ENCODE measurements at places on chromosomes 12 and 14.

DNA sequence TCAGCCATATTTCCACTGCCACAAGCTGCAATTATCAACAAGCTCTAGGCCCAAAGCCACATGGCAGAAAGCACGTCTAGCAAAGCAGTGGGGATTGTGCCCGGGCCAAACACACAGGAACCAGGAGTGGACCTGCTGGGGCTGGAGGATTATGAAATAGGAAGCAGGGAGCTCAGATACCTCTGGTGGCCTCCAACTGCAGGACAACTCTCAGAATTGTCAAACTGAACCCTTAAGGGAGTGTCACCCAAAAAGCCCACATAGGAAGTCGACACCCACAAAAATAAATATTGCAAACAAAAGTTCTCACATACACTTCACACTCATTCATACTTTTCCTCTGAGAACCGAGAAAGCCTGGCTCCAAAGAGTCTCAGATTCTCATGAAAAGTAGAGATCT lies 26.1 kb downstream of the KCTD10 start:
- H3K4me1 ChIP-seq = no peaks in the 10 kb centered on the region
- H3K4me3 ChIP-seq = no peak overlapping the region
- peaks cover 60% of the 10 kb centered on the region for H3K36me3 ChIP-seq
- H3K27me3 ChIP-seq = no peaks in the 10 kb centered on the region
- no peak for DNase-seq

- H3K27ac ChIP-seq = no peak overlapping the region
- H3K4me3 ChIP-seq = no peak overlapping the region
- H3K27me3 ChIP-seq = no peaks in the 10 kb centered on the region
- H3K4me1 ChIP-seq = no peaks in the 10 kb centered on the region
Observed at GRCh38 chr12:87756111-87756510, 273.1 kb downstream of the C12orf50 start.

DNA sequence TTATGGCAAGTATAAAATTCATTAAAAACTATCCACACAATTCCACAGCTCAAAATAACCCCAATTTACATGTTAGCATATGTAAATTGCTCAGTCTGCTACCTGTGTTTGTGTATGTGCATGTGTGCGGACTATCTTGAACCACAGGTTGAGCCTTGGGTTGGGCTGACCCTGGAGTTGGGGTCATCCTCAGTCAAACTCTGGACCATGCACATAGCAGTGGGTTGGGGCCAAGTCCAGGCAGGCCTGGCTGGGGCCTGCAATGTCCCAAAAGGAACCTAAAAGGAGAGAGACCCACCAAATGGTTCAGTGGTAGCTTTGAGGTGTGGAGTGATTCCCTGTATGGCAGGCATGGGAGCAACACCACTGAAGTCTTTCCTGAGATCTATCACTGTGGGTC lies 156.1 kb downstream of the FOXN3 start:
- H3K27ac ChIP-seq = peak overlapping the region; percentile 75
- DNase-seq = no peak
- peaks cover 16% of the 10 kb centered on the region for H3K36me3 ChIP-seq
- H3K4me1 ChIP-seq = peaks cover 55% of the 10 kb centered on the region

DNA sequence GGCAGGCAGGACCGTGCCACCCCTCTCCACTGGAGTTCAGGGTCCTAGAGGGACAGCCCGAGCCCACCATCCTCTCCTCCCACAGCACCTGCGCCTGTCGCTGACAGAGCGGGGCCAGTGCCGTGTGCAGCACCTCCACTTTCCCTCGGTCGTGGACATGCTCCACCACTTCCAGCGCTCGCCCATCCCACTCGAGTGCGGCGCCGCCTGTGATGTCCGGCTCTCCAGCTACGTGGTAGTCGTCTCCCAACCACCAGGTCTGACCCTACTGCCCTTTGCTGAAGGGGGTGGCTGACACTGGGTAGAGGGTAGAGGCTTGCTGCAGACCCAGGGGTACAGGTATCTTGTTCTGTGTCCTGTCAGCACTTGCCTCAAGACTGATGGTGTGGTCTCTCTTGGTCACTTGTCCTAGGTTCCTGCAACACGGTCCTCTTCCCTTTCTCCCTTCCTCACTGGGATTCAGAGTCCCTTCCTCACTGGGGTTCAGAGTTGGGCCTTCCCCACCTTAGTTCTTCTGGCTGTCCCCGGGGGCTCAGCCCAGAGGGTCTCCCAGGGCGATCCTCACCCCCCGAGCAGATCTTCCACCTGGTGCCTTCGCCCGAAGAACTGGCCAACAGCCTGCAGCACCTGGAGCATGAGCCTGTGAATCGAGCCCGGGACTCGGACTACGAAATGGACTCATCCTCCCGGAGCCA lies 42.0 kb downstream of the SH2B3 start:
- no peak overlapping the region for H3K4me3 ChIP-seq
- peak overlapping the region; percentile 34 for H3K27ac ChIP-seq
- H3K4me1 ChIP-seq = peaks cover 18% of the 10 kb centered on the region
- H3K36me3 ChIP-seq = peaks cover 48% of the 10 kb centered on the region
- DNase-seq = no peak

DNA sequence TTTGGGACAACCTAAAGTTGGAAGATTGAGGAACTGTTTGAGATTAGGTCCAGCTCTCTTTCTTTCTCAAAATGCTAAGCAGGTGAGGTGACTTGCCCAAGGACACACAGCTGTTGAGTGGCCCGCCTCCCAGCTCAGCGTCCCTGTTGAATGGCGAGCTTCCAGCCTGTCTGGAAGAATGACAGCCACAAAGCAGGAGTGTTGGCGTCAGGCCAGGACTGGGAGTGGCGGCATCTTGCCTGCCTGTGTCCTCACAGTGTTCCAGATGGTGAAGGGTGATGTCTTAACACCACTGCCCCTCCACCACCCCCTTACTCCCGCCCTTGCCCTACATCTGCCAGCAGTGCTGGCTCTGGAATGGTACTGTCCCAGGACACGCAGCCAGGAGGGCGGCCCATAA lies 4.4 kb upstream of the CEBPE start:
- no peak overlapping the region for H3K27ac ChIP-seq
- no peak for DNase-seq
- H3K36me3 ChIP-seq = peaks cover 8% of the 10 kb centered on the region
- no peak overlapping the region for H3K4me3 ChIP-seq
- no peaks in the 10 kb centered on the region for H3K27me3 ChIP-seq

- no peak overlapping the region for H3K27ac ChIP-seq
- no peaks in the 10 kb centered on the region for H3K36me3 ChIP-seq
- H3K4me3 ChIP-seq = no peak overlapping the region
- no peaks in the 10 kb centered on the region for H3K27me3 ChIP-seq
- peaks cover 7% of the 10 kb centered on the region for H3K4me1 ChIP-seq
- DNase-seq = no peak
Observed at GRCh38 chr12:89529738-89530137, 3.9 kb upstream of the POC1B start.

Data from WTC11 (cell line).